ENCODE measurements at places on chromosomes 2 and 18.
A peak's percentile ranks its signal among the peaks of the same experiment; 100 is the strongest.

DNA sequence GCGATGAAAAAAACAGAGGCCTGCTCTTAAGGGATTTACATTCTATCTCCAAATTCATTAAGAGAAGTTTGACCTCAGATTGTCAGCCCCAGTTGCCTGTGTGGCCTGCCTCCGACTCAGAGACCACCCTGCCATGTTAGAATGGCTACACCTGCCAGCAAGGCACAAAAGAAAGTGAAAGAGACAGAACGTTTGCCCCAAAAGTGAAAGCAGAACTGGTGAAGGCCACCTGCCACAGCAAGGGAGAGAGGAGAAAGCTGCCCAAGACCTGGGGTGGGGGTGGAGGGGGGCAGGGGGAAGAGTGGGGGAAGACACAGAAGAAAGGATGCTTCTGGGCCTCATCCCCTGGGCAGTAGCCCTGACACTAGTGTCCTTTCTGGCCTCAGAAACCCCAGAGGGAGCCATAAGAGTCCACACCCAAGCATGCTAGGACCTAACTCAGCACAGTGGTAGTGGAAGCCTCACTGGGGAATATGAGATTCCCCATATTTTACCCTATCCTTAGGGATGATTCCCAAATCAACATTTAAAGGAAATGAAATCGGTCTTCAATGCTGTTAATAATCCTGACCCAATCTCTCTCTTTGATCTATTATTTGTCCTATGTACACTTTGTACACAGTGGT is 389.7 kb downstream of the TXNL1 start:
- DNase-seq: no peak

GRCh38 chr2:11080253-11081115 is 74.8 kb upstream of the SLC66A3 start:
- DNase-seq: no peak

DNA sequence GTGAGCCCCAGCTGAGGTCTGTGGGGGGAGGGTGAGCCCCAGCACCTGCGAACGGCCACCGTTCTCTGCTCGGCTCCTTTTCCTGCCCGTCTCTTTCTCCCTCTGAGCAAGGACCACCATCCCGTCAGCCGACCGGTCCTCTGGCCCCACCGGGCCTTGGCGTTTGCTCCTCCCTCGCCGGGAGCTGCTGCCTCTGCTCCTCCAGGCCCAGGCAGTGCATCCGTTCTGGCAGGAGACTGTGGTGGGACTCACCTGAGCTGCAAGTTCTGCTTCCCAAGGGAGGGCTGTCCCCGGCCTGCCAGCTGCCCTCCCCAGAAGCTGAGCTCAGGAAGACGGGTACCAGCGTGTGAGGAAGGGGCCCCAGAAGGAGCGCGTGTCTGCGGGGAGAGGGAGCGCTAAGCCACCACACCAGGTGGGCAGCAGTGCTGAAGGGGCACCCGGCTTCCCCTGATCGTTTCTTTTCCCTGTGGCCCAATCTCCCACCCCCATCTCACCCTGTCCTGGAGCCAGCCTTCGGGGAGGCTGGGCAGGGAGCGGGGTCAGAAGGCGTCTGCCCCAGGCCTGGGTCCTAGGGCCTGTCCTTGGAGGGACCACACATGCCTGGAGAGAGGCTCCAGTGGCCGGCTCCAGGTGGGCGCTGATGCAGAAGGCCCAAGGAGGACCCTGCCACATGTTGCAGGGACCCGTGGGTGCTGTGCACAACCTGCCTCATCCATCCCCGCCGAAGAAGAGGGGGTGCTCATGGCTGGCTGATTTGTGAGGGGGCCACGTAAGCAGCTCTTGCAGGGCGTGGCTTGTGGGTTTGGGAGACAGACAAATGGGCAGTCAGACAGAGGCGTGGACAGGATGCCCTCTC is 2.5 kb upstream of the RTP5 start:
- DNase-seq: no peak

DNA sequence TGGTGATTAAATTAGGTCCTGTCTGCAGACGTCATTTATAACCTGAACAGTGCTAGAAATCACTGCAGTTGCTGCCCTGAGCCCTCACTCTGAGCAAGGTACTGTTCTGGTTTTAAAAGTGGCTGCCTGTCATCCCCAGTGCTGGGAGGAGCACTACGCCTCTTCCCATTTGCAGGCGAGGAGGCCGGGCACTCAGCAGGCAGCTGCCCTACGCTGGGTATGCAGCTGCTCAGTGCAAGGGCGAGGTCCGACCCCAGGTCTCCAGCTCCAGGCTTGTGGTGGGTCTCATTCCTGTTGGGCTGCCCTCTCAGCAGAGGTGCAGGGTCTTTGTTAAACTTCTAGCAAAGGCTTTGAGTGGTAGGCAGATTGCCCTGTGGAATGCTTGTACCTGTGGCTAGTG is 15.7 kb downstream of the CNDP2 start:
- DNase-seq: no peak

- no peak for DNase-seq
Observed at GRCh38 chr2:96408616-96409015, 73.0 kb downstream of the NCAPH start.

DNA sequence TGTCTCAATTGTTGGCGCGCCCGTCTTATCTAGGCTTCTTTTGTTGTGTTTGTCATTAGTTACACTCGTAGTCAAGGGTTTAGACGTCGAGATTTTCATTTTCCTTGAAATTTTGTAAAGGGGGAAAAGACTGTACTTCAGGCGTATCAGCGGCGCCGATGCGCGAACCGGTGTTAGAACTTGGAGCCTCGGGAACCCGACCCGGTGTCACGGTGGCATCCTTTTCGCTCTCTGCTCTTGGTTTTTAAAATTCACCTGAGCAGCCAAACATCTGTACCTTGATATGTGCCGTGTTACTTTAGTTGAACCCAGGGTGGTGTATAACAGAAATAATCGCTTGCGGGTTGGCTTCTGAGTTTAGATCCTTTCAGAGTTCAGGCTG is 643 bp downstream of the RMC1 start:
- no peak for DNase-seq

DNA sequence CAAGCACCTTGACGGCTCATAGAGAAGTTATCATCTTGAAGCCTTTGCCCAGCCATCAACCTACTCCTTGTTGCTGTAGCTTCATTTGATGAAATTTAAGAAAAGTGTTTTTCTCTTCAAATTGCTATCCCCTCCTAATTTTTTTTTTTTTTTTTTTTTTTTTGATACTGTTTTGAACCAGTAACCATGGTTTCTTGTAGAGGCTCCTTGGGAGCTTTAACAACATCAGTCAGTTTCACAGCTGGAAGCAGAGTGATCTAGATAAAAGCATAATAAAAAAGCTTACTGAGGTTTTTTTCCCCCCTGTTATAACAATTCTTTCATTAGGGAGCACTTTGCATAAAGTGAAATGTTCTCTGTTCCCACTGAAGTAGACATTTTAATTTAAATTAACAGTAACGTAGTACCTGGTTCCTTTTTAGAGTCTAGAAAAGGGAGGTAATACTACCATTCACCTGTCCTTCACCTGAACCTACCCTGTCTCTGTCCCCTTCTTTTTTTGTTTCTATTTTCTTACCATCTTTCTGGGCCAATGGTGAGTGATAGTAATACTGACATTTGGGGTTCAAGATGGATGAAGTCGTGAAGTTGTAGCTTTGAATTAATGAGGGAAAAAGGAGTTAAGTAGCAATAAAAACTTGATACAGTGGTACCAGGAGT is 101.5 kb downstream of the NCOA1 start:
- no peak for DNase-seq

- DNase-seq: no peak
Observed at GRCh38 chr2:151394509-151394908, 15.2 kb upstream of the RIF1 start.

GRCh38 chr2:183063083-183063482 is 15.5 kb upstream of the DUSP19 start:
- peak; percentile 80 for DNase-seq

DNA sequence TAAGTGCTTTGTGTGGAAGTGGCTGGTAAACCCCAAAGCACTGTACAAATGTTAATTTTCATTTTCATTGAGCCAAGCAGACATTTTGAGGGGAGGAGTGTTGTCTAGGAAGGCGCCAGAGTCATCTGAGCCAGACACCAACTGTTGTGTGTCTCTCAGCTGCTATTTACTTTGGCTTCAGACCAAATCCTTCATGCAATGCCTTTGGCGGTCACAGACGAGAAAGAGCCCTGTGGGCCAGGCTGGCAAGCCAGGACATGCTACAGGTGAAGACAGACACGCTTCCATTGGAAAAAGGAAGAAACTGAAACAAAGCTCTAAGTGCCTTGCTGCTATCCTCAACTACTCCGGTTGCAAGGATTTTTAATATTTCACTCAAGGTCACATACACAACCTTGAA is 115.4 kb upstream of the CDC42EP3 start:
- no peak for DNase-seq

DNA sequence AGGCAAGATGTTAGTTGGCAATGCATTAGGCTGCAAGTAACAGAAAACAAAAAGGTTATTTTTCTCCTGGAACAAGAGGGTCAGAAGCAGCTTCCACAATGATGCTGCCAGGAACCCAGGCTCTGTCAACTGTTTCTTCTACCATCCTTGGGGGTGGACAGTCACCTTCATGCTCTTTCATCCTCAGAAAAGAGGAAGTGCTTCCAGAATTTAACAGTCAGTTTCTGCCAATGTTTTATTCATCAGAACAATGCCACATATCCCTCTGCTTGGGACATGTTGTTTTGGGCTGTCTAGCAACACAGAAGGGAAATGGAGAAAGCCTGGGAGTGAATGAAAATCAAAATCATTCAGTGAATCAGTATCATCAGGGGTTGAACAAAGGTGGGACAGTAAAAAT is 7.1 kb downstream of the TMEM182 start:
- no peak for DNase-seq

DNA sequence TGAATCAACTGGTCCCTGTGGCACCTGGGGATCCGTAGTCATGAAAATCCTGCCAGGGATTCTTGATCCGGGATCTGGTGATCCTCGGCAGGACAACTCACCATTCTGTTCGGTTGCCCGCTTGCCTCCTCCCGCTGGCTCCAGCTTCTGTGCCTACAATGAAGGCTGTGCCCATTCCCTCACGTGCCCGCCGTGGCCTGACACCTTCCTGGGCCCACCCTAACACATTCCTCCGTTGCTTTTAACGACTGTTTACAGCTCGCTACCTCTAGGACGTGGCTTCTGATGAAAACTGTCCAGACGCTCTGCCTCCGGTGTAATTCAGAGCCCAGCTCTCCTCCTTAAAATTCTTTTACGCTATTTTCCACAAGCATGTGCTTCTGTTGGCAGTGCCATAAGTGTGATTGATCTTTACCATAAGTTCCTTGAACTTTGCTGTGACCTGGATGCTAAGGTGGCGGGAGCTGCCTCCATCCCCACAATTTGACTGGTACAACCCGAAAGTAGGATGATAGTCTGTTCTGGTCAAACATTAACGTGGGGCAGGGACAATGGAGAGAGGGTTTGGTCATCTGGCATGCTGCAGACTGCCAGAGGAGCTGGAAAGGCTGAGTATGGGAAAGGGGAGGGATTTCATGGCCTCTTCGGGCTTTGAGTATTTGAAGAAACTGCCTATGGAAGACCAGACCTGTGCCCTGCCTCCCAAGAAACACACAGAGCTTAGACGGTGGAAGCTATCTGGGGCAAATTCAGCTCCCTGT is 206.8 kb upstream of the TNP1 start:
- no peak for DNase-seq

- peak; percentile 78 for DNase-seq
Observed at GRCh38 chr2:66569321-66569851, 134.5 kb downstream of the MEIS1 start.

DNA sequence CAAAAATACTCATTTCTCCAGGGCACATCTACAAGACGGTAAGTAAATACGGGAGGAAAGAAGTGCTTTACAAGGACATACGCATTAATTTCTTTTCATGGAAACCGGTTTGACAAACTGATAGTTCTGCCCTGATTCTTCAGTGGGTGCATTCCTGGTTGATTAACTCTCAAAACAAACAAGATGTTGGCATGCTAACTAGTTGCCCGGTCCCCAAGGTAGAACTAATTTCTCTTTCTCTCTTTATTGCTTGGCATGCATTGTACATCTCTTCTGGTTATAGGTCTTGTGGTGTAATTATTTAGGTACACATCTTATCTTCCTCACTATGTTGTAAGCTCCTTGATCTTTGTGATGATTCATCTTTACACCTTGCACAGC is 46.9 kb upstream of the SPATS2L start:
- DNase-seq: no peak

DNA sequence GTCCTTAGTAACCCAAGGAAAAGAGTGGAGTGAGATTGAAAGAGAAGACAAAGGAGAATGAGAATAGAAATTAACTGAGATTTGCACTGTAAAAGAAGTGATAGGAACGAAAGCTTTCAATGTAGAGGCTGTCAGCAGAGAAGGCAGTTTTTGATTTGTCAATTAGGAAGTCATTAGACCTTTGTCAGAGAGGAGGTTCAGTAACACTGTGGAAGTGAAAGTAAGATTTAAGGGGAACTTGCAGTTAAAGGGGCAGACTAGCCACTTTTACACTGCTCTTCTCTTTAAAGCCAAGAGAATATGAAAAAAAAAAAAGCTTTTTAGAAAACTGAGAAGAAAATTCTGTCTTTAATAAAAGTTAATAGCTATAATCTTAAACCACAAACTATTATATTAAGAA is 11.5 kb upstream of the KYNU start:
- no peak for DNase-seq

DNA sequence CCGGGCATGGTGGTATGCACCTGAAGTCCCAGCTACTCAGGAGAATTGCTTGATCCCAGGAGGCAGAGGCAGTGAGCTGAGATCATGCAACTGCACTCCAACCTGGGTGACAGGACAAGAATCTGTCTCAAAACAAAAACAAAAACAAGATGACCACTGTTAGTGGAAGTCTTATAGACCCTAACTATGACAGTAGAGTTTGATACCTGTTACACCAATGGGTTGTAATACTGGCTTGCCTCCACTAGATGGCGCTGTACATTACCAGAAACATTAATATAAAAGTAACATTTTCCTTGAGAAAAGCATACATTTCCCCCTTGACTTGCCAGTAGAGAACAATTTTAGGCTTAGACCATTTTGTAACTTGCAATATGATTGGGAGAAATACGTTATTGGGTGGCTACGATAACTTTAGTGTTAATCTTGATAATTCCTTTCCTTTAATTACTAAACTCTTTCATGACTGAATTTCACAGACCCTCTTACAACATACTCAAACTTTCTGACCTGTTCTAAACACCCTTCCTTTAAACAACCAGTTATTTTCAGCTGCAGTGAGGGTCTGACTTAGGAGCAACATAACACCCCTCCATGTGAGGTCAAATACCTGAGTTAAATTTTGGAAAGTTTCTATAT is 19.5 kb downstream of the SLC25A52 start:
- DNase-seq: peak; percentile 54

DNA sequence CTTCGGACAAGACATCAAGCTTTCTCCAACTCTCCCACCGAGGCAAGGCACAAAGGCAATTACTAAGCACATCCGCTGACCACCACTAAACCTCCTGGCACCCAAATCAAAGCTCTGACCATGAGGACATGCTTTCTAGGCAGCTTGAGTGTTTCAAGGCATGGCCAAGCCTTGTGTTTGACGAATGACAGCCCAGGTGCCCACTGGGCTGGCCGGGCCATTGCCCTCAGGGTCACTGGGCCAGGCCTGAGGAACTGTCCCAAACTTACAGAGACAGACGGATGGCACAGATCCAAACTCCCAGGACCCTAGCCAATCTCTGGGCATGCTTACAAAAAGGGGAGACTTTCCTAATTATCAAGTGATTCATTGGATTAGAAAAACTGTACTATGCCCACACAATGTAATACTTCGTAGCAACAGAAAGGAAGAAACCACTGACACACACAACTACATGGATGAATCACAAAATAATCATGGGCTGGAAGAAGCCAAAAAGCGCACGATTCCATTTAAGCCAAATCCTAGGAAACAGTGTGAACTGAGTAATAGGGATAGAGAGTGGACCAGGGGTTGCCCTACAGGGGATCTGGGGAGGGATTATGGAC is 20.2 kb downstream of the CRACDL start:
- peak; percentile 89 for DNase-seq

- DNase-seq: no peak
Observed at GRCh38 chr18:48922226-48922800, 28.5 kb downstream of the SMAD7 start.

Measured in fibroblast of mammary gland (primary cell).